ENCODE measurements at places on chromosomes 4 and X. TPM values are rescaled to one million over a fixed set of nuclear protein-coding genes. Genes with fewer than 3 reads are reported as not detected.

Gene DGKK
- not detected for total RNA-seq

Gene AKAP4
- total RNA-seq: not detected

Gene CHRDL1
- not detected for total RNA-seq

Gene NUP62CL
- not detected for total RNA-seq

Gene MAGEB17
- not detected for total RNA-seq

Gene CCNA2
- 2.0 TPM for total RNA-seq

Gene AFM
- total RNA-seq: not detected

Gene ZDHHC15
- not detected for total RNA-seq

Gene PSAPL1
- total RNA-seq: not detected

Gene ASB5
- total RNA-seq: 2.2 TPM

Gene TLR3
- 1.7 TPM for total RNA-seq

Gene LEF1
- 0.44 TPM for total RNA-seq

Gene RBM47
- total RNA-seq: 2.3 TPM

Gene FMR1NB
- total RNA-seq: not detected

Gene TMPRSS11F
- not detected for total RNA-seq

Gene GAGE1
- not detected for total RNA-seq

Gene DUSP21
- total RNA-seq: not detected

Gene RASL11B
- total RNA-seq: not detected

Gene RTL9
- 0.57 TPM for total RNA-seq

Gene TMPRSS11E
- total RNA-seq: not detected

Gene POLR2B
- total RNA-seq: 114 TPM

Gene CENPVL1
- total RNA-seq: not detected

Gene UTP3
- 17.5 TPM for total RNA-seq

Gene MAGEC1
- not detected for total RNA-seq

Gene IGSF1
- 0.29 TPM for total RNA-seq

Gene UGT2B17
- not detected for total RNA-seq

Gene TSPAN6
- 23.4 TPM for total RNA-seq

Gene BBS12
- 3.3 TPM for total RNA-seq

Gene PGM2
- 27.5 TPM for total RNA-seq

Gene NSG1
- 1.3 TPM for total RNA-seq

Gene PDGFC
- 151 TPM for total RNA-seq

Gene COL25A1
- total RNA-seq: 0.66 TPM

Gene RAI2
- total RNA-seq: under 0.01 TPM

Gene UCP1
- total RNA-seq: not detected

Gene RRH
- 0.14 TPM for total RNA-seq

Gene RPS3A
- 1,184 TPM for total RNA-seq

Gene HGFAC
- not detected for total RNA-seq

Measured in placental pericyte (primary cell).